ENCODE measurements at places on chromosomes 7 and 10.

DNA sequence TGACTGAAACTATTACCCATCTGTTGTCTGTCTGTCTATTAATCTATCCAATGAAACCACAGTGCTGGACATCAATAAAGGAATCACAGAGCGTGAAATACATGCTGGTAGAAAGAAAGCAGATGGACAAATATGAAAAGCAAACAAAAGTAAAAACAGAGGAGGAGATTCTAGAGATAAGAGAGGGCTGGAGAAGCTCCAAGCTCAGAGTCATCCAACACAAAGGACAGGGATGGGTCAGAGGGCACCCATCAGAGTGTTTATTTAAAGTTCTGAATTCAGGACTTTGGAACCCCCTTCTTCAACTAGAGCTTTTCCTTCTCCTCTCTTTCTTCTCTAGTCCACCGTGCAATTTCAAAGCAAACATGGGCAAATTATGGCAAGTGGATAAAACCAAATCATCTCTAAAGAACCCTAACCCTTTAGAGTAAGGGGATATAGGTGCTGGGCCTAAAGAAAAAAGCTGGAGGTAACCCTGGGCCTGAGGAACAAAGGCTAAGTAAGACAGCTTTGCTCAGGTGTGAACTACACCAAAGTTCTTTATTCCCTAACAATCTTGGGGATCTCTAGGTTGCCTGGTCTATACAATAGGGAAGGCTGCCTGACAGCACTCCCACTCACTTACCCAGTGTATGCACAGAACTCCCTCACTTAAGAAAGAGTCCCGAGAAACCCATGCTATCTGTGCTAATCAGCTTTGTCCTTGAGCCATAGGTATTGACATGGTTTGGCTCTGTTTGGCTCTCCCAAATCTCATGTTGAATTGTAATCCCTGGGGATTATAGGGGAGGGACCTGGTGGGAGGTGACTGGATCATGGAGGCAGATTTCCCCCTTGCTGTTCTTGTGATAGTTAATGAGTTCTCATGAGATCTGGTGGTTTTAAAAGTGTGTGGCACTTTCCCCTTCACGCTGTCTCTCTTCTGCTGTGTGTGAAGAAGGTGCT is 97.0 kb downstream of the BAMBI start:
- DNase-seq = no peak

- no peak for DNase-seq
These were observed 54.9 kb downstream of the FAM241B start for GRCh38 chr10:69684981-69685353.

- no peak for DNase-seq
These were observed 7.0 kb downstream of the SLC4A2 start for GRCh38 chr7:151066273-151066974.

DNA sequence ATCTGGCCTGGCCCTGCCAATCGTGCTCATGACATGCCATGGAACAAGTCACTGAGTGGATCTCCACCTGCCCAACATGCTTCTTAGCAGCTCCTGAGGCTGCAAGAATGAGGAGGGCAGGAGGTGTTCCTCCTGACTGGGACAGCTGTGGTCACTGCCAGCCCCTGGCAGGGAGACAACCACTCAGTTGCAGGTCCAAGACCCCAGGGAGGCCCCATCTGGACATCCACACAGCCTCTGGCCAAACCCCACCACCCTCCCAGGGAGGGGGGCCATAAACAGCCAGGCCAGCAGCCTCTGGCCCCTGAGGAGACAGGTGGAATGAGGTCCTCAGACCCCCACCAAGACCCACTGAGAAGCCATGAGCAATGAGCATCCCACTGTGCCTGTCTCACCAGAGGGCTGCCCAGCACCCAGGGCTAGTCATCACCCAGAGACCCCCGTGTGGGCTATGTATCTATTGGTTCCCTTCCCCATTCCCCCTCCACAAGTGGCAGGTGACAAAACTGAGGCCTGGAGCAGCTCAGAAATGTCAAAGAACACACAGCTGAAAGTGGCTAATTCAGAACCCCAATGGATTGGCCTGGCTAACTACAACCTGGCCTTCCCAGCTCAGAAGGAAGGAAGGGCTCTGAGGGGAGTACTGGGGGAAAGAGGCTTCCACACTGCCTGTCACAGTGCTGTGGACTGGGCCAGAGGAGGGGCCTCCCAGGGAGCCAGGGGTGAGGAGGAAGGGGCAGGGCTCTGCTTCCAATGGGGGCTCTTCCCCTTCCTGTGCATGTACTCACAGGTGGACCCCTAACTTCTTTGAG is 3.0 kb downstream of the GPRIN2 start:
- DNase-seq = peak; percentile 20

Data from left cardiac atrium (tissue), 4 donors.